ENCODE measurements at places on chromosomes 5 and 9. TPM values are rescaled to one million over a fixed set of nuclear protein-coding genes. Genes with fewer than 3 reads are reported as not detected.

GRCh38 chr5:78779262-78779661 is 130.7 kb upstream of the LHFPL2 start:
- no peak for DNase-seq

DNA sequence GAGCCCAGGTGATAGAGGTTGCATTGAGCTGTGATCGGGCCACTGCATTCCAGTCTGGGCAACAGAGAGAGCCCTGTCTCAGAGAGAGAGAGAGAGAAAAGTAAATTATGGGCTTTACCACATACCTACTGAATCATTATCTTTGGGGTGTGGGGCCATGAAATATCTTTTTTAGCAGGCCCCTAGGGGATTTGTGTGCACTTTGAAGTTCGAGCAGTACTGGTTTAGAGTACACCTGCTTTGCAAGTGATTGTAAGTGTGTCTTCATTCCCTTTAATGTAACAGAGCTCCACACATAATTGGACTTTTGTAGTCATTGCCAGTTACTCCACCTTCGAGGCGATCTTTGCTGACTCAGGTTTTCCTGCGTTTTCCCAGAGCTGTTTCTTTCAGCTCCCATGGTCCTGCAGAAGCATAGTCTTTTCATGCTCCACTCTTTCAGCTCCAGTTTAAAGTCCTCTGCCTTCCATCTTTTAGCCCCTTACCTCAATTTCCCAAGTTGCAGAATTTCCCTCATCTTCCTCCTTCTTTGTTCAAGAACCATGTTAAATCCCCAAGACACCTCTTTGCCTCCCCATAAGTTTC is 24.0 kb upstream of the FRMPD1 start:
- DNase-seq = no peak

GRCh38 chr9:2601785-2602378 is 19.7 kb upstream of the VLDLR start:
- DNase-seq = no peak

- no peak for DNase-seq
Measured at GRCh38 chr5:35146406-35146805, 83.9 kb downstream of the PRLR start.

ZNF879 gene
- polyA plus RNA-seq = 3.4 TPM

TNFSF15 gene
- polyA plus RNA-seq = 0.30 TPM

SPATA6L gene
- 0.53 TPM for polyA plus RNA-seq

DNA sequence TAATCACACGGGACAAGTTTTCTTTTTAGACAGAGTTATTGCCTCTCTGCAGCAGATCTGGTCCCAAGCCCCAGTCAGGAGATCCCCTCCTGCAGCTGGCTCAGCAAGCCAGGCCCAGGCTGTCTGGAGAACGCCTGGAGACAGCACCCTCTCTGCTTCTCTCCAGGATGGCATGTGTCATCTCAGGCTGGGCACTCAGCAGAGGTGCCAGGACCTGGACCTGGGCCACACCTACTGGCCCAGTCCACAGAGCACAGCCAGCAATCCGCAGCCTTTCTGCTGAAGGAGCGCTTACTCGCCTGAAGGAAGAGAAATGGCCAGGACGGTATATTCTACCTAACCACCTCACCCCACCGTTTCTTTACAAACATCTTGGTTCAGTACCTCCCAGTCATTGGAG is 4.7 kb upstream of the TBC1D9B start:
- no peak for DNase-seq

ACO1 gene
- polyA plus RNA-seq = 24.0 TPM

GRCh38 chr9:116287721-116288120 is 134.1 kb downstream of the PAPPA start:
- no peak for DNase-seq

DNA sequence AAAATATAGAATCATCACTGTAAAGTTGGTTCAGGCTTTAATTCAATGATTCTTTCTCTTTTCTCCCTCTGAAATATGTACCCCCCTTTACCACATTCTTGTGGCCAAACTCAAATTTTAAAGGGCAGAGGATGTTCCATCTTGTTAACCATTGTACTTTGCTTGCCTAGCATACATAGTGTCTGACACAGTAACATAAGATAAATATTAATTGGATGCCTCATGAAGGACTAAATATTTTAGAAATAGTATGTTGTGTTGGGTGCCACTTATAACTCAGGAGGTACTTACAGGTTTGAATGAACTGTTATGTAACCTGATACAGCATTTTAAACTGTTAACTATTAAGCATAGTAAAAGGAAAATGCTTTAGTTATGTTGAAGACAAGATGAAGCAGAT is 71.5 kb downstream of the NIPBL start:
- DNase-seq = no peak

NEUROG1 gene
- polyA plus RNA-seq = not detected
